Progenitor cell of endocrine pancreas (in vitro differentiated cells): ENCODE measurements at places on chromosomes 7 and 10.

DNA sequence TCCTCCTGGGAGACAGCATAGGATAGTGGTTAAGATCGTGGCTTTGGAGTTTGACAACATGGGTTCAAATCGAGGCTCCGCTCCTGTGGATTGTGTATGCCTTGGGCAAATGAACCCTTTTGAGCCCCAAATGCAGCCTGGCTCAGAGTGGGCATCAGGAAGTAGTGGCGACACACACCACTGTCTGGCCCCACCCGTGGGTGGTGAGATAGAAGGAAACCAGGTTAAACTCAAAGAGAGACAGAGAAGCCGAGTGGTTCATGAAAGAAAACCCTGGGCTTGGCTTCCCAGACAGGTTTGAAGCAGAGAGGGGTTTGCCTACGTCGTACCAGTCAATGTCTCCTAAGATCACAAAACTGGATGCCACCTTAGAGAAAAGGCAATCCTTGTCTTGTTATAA is 57.7 kb downstream of the PRTFDC1 start:
- DNase-seq, result no peak

GRCh38 chr7:92665926-92666325 is 75.7 kb upstream of the FAM133B start:
- DNase-seq, result no peak

- peak; percentile 23 for DNase-seq
Observed at GRCh38 chr10:121063744-121064143, 212.6 kb downstream of the WDR11 start.

- no peak for DNase-seq
Observed at GRCh38 chr7:85474234-85474633, 287.4 kb upstream of the SEMA3D start.

GRCh38 chr7:106501605-106502580 is 159.1 kb downstream of the CCDC71L start:
- no peak for DNase-seq

DNA sequence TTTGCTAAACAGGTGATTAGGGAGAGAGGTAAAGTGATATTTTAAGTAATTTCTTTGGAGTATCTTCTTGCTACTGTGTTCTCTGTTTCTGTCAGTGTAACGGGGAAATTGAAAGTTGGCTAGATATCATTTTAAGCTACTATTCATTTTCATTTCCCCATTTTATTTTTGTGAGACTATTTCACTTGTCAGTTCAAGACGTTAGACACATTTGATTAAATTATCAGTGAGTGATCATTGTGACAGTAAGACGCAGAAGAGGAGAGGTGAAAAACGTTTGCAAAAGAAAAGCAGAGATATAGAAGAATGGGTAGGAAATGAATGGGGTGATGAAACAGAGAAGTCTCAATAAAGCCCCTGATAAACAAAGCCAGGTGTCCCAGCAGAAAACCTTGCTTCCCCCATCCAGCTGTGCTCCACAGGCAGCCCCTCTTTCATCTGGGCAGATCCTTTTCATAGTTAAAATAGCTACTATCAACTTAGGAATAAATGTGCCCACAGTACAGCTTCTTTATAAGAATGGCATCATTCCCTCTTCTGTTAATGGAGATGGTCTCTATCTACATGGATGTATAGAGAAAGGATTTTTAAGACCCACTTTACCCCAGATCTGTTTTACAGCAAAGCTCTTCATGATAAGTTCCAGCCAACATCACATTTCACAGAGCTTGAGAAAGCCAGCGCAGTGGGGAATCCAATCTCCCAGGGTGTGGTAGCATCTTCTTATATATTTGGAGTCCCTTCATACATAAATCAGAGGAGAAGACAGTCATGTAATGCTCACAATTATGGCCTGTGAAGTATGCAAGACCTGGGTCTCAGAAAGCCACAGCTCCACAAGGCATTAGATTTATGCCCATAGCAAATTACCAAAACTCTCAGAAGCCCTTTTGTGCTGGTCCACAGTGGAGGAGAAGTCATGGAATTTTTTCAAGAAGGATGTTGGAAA is 138.1 kb upstream of the ITGB1 start:
- no peak for DNase-seq

DNA sequence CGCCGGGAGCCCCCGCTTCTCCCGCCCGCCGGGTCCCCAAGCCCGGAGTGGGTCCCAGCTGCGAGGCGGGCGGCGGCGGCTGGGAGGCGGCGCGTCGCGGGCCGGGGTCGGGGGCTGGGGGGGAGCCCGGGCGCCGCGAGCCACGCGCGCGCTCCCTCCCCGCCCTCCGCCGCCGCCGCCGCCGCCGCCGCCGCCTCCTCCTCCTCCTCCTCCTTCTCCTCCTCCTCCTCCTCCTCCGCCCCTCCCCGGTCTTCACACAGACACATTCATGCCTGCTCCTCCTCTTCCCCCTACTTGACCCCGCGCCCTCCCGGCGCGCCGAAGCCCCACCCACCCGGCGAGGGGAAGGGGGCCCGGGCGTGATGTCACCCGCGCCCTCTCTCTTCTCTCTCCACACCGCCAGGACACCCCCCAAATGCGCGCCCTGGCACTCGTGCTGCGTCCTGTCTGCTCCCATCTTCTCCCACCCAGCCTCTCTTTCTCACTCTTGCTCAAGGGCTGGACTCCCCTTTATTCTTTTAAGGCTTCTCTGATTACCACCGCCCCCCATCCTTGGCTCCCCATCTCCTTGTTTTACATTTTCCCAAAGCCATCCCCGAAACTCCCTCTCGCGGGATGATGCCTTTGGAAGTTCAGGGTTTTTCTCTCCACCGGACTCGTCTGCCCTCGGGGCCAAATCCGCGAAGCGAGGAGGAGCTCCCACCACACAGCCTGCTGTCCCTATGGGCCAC is 967 bp upstream of the GLI3 start:
- DNase-seq, result peak; percentile 34

- no peak for DNase-seq
Observed at GRCh38 chr10:5095687-5096086, 1.5 kb downstream of the AKR1C3 start.

DNA sequence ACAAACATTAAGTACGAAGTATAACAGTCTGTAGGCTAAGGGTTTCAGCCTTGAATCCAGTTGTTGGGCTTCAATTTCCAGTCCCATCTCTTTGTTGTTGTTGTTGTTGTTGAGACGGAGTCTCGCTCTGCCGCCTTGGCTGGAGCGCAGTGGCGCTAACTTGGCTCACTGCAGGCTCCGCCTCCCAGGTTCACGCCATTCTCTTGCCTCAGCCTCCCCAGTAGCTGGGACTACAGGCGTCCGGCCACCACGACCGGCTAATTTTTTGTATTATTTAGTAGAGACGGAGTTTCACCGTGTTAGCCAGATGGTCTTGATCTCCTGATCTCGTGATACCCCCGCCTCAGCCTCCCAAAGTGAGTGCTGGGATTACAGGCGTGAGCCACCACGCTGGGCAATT is 464.9 kb downstream of the ANKRD7 start:
- DNase-seq, result no peak

DNA sequence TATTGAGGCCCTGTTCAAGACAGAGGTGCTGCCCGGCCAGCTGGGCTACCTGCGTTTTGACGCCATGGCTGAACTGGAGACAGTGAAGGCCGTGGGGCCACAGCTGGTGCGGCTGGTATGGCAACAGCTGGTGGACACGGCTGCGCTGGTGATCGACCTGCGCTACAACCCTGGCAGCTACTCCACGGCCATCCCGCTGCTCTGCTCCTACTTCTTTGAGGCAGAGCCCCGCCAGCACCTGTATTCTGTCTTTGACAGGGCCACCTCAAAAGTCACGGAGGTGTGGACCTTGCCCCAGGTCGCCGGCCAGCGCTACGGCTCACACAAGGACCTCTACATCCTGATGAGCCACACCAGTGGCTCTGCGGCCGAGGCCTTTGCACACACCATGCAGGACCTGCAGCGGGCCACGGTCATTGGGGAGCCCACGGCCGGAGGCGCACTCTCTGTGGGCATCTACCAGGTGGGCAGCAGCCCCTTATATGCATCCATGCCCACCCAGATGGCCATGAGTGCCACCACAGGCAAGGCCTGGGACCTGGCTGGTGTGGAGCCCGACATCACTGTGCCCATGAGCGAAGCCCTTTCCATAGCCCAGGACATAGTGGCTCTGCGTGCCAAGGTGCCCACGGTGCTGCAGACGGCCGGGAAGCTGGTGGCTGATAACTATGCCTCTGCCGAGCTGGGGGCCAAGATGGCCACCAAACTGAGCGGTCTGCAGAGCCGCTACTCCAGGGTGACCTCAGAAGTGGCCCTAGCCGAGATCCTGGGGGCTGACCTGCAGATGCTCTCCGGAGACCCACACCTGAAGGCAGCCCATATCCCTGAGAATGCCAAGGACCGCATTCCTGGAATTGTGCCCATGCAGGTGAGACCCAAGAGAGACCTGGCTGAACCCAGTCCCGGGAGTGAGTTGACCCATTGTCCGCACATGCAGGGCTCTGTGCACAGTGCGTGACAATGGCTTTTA is 2.8 kb downstream of the RBP3 start:
- DNase-seq, result no peak

- DNase-seq, result peak; percentile 32
Observed at GRCh38 chr7:34036051-34036920, 130.9 kb downstream of the BMPER start.

DNA sequence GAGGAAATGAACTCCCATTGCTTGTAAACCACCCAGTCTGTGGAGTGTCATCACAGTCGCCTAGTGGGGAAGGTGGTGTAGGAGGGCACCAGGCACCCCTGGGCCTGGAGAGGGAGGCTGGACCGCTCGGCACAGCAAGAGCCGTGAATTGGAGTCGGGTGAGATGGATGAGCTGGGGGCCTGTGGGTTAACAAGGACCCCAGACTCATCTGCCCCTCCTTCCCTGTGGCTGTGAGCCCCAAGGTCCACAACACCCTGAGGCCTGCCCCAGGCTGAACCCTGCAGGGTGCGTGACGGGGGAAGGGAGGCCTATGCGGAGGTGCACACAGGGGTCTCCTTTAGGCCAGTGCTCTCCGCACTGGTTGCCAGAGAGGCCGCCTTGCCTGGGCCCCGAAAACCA is 581.4 kb upstream of the FOXK1 start:
- no peak for DNase-seq

GRCh38 chr10:773562-774161 is 84.2 kb upstream of the DIP2C start:
- no peak for DNase-seq

GRCh38 chr10:62054408-62054807 is 152.9 kb downstream of the ARID5B start:
- DNase-seq, result no peak
